ENCODE measurements at places on chromosomes 3 and 15.

- DNase-seq: no peak
Measured at GRCh38 chr3:29639578-29640290, 358.9 kb downstream of the RBMS3 start.

- DNase-seq: no peak
Measured at GRCh38 chr3:141454054-141454453, 32.8 kb upstream of the RASA2 start.

DNA sequence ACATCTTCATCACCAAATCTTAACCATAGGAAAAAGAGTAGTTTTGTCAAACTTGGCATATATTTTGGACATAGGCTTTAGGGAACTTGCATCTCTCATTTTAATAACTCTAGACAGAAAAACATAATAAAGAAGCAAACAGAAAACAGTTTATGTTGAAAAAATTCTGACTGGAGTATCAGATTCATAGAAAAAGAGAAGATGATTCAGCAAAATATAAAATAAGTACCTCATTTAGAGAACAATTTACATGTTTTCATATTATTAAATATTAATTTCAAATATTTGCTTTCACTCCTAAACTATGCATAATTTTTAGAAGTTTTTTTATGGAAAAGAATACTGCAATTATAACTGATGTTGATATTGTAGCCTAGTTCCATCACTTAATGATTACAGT is 12.5 kb downstream of the SATB1 start:
- DNase-seq: no peak

GRCh38 chr3:104214937-104215336 is 1151.8 kb upstream of the ALCAM start:
- DNase-seq: peak; percentile 34

DNA sequence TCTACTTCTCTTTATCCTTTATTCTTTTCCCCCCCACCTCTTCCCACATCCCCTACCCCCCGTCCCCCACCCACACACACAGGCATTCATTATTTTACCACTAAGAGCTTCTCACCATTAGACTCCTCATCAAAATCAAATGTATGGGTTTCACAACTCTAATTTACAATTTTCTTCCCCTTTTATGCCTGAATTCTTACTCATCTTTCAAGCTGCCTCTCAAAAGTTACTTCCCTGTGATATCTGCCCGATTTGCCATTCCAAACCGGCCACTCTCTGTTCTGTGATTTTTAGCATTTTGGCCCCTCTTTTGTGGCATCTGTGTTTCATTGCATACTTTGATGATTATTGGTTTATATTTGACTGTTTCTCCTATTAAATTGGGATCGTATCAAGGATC is 42.2 kb downstream of the SLC9A9 start:
- DNase-seq: no peak

Data from HT1080 (cell line).